ENCODE measurements at places on chromosomes 7 and 10.
A peak's percentile ranks its signal among the peaks of the same experiment; 100 is the strongest.

- DNase-seq: peak; percentile 0
Measured at GRCh38 chr7:81301815-81302214, 383.0 kb upstream of the SEMA3C start.

DNA sequence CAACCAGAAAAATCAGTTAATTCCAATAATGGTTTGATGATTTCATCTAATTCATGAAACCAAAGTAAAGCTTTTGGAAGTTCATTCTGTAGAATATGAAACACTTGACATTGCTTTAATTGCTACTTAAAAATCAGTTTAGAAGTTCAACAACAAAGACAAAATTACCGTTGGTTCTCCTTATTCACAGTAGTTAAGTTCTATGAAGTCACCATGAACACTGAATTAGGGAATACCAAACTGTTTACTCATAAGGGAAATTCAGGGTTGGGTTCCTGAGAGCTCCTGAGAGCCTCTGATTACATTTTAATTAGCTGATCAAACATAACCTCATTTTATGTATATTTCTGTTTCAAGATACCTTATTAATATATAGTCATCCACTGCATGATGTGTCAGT lies 46.2 kb downstream of the ZNF438 start:
- no peak for DNase-seq

GRCh38 chr10:517241-517830 lies 172.1 kb downstream of the DIP2C start:
- no peak for DNase-seq

GRCh38 chr7:135877805-135878204 lies 99.4 kb downstream of the MTPN start:
- DNase-seq: no peak

GRCh38 chr7:46028246-46028645 lies 107.2 kb upstream of the IGFBP3 start:
- DNase-seq: no peak

DNA sequence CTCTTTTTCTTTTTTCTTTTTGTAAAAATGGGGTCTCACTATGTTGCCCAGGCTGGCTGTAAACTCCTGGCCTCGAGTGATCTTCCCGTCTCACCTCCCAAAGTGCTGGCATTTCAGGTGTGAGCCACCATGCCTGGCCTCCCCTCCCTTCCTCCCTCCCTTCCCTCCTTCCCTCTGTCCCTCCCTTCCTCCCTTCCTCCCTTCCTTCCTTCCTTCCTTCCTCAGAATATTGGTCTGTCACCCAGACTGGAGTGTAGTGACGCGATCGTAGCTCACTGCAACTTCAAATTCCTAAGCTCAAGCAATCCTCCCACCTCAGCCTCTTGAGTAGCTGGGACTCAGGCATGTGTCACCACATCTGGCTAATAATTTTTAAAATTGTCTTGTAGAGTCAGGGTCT lies 8.4 kb downstream of the AGAP3 start:
- no peak for DNase-seq

DNA sequence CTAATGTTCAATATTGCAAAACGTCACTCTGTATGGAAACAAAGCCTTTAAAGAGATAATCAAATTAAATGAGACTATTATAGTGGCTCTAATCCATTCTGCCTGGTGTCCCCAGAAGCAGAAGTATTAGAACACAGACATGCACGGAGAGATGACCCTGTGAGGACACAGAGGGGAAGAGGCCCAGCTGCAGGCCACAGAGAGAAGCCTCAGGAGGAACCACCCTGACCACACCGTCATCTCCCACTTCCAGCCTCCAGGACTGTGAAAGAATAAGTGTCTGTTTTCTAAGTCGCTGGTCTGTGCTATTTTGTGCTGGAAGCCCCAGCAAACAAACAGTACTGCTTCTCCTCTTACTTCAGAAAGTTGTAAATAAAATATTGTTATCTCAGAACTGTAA lies 283.5 kb upstream of the ADARB2 start:
- DNase-seq: no peak
